ACHN (cell line): ENCODE measurements at places on chromosomes 5 and 9.
A peak's percentile ranks its signal among the peaks of the same experiment; 100 is the strongest.

- no peak for DNase-seq
Measured at GRCh38 chr5:173935396-173935795, 47.2 kb downstream of the CPEB4 start.

DNA sequence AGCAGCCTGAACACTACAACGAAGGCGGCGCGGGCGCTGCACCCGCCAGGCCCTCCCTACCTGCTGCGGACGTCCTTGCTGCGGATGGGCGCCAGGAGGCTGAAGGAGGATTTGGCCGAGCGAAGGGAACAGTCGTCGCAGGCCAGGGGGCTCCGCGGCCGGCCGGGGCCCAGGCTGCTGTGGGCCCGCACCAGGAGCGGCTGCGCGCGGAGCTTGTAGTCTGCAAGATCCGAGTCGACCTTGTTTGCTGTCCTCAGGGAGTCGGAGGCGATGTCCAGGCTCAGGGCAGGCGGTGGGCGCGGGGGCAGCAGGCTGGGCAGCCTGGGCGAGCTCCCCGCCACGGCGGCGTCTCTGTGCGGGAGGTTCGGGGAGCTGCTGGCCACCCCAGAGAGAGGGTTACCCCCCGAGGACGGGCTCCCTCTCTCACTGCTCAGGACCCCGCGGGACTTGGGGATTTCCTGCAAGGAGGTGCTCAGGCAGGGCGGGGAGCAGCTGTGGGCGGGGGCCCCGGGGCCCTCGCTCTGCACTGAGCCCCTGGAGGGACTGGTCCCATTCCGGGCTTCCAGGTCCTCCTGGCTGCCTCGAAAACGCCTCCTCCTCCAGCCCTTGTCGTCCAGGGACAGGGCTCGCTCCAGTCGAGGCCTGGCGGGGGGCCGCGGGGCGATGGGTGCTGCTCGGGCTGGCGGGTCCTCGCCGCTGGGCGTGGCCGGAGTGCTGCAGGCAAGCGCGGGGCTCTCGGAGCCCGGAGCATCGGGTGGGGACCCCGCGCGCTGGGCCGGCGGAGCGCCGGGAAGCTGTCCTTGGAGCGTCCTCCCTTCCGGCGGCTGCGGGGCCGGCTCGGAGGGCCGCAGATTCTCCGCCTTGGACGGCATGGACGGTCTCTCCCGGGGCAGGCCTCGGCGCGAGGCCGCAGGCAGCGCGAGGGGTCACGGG lies 831 bp downstream of the INPP5E start:
- DNase-seq: peak; percentile 23

DNA sequence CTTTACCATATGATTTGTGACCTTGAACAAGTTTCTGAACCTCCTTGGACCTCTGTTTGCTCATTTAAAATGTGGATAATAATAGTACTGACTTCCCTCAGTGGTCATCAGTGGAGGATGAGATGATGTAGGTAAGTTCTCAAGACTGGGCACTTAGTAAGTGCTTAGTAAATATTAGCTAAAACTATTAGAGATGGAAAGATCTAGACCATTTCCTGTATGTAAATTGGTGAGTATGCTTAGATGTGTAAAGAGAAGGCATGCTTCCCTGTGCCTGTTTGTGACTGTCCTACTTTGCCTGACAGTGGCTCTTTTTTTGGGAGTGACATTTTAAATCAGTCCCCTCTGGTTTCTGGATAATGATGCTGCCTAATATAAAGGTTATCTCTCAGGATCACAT lies 288.1 kb downstream of the GABRB2 start:
- DNase-seq: no peak

DNA sequence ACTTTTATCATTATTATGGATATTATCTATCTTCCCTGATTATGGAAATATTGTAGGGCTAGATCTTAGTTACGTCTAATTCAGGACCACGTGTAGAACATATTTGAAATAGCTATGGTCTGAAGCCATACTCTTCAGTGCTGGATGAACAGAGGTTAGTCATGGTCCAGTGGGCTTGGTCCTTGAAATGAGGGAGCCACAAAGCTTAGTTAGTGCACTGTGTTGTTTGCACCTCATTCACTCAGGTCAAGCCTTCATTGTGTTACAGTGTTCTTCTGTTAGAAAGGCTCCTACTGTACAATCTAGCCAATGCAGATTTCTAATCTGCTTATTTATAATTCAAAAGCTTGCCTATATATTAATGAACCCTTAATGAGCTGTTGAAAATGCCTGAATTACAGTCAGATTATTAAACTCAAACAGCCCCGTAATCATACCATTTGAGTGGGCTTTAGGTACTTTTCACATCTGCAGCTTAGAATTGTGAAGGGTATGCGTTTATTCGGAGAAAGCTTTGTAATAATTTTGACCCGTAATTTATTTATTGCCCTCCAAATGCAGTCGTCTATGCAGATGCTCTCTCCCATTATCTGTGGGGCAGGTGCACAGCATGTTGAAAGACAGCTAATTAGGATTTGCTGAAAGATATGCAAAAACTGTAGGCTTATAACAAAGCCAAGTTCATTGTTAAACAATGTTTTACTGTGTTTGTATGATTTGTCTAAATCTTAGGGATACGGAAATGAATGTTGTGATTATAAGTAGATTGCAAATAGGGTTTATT lies 164.9 kb downstream of the PBX3 start:
- peak; percentile 57 for DNase-seq

- DNase-seq: peak; percentile 78
Measured at GRCh38 chr5:132086277-132086794, 12.7 kb downstream of the CSF2 start.

- DNase-seq: peak; percentile 52
Measured at GRCh38 chr5:5141625-5142525, 1.7 kb downstream of the ADAMTS16 start.

DNA sequence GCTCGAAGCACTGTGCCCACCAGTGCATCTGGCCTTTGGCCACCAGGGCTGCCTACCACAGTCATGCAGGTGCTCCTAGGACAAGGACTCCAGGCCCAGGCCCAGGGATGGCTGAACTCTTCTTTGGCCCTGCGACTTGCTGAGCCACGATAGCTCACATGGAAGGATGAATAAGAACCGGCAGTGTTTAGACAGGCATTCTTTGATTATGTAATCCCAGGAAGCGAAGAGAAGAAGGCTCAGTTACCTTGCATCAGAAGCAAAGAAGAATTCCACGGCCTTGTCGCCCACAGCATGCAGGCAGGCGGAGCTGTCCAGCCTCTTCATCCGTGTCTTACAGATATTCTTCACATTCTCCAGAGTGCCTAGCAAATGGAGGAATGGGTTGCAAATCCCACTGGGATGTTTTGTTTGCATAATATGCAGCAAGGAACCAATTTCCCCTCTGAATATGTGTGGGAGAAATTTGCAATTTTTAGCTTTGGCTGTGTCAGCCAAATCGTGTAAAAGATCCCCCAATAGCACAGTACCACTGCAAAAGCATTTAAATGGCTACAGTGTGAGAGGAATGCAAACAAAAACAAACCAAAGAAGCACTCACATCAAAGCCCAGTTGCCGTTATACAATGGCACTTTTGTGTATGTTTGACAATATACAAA lies 29.1 kb downstream of the GFPT2 start:
- DNase-seq: no peak

- no peak for DNase-seq
Measured at GRCh38 chr9:19378647-19379046, 1.4 kb downstream of the RPS6 start.
